ENCODE measurements at places on chromosomes 1 and 21.

DNA sequence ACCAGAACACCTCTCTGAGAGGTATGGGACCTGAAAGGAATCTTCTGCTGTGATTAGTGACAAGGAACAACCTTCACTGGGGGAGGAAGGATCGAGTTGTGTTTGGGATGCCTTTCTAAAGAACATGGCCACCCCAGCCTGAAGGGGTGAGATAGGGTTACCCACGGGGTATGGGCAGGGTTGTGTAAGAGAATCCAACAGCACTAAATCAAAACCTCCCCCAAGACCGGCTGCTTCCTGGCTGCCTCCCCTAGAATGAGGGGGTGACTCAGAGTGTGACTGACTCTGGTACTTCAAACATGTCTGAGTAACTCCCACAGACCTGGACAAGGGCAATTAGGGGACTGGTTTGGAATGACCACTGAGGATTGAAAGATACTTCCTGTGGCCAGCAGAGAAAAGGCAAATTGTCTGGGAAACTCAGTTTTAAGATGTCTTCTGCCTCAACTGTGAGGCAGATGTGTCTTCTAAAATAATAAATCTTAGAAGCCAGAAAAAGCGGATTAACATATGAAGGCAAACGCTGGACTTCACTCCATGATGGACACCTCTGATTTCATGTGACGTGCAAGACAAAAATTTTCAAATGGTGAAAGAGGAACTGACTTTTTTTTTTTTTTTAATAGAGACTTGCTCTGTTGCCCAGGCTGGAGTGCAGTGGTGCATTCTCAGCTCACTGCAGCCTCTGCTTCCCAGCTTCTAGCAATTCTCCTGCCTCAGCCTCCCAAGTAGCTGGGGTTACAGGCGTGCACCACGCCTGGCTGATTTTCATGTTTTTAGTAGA lies 6.7 kb upstream of the PTPN14 start:
- no peak for DNase-seq

DNA sequence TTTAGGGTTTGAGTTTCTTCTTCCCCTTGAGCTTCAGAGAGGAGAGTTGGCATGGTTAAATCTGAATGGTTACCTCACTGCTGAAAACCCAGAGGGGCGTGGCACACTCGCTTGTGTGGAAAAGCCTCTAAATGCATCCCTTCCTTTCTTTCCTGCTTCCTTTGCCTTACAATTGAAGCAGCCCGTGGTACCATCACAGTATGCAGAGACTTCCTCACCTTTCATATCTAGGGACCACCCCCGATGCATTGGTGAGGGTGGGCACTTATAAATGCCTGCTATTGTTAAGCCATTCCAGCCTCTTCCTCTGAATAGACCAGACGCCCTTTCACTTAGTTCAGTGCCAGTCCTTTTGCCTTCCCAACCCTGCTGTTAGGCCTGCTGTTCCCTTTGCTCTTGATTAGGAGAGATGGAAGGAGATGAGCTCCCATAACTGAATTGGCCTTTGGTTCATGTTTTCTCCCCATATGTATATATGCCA lies 21.9 kb upstream of the LAX1 start:
- no peak for DNase-seq

- peak; percentile 69 for DNase-seq
Observed at GRCh38 chr1:183089025-183089639, 65.9 kb downstream of the LAMC1 start.

DNA sequence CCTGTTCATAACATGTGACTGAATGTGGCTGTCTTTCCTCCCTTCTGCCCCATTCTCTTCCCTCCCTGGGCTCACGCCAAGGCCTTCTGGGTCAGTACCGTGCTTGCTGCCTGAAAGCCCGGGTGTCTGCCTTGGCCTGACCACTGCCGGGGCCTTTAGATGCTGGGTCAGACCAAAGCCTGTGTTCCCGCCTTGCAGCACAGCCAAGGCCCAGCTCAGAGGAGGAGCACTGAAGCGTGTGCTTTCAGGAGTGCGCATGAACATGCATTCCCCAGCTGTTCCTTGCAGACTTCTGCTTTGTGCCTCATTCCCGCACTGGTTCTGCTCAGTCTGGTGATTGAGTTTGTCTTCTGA lies 27.0 kb upstream of the SARS1 start:
- DNase-seq = no peak

DNA sequence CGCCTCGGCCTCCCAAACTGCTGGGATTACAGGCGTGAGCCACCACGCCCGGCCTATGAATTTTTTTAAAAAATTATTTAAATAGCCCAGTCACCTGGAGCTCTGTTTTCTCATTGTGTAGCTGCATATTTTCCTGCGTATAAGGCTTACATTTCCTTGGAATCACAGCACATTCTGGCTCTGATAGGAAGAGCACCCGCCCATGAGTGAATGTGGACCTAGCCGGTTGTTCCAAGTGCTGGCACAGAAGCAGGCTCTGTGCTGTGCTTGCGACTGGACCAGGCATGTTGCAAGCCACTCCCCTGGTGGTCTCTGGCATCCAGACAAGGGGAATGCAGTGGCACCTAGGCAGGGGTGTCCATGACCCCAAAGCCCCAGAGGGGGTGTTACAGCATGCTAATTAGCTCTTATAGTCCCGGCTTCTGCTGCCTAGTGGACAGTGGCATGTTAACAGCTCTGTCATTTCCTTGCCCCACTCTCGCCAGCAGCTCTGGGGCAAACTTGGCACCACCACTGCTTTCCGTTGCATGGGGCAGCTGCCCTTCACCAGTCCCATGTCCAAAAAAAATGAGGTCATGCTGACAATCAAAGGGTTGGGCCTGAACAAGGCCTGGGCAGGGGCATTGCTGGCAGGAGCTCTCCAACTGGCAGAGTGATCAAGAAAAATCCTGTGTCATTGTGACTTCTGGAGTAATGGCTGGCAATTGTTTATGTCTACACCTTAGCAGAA lies 5.2 kb upstream of the VTCN1 start:
- DNase-seq = no peak
